ENCODE measurements at places on chromosomes 11 and 22.

- no peak for ATAC-seq
Measured at GRCh38 chr11:68266121-68266891, 5.5 kb downstream of the C11orf24 start.

DNA sequence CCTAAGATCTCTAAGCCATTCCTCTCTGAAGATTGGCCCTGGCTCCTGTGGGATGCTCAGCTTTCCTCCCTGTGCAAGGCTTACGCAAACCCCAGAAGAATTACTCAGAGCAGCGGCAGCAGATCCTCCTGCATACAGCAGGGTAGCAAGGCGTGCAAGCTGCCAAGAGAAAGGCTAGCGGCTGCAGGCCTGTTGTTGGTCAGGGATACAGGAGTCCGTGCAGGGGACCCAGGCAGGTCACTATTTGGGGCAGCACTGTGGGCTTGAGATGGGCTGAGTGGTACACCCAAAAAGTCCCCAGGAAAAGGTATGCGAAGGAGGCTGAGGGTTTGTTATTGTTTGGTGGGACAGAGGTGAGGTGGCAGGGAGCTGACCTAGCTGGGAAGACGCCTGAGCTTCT is 1.5 kb downstream of the GLB1L2 start:
- ATAC-seq: no peak

- ATAC-seq: no peak
Measured at GRCh38 chr22:33036881-33037280, 21.3 kb downstream of the SYN3 start.

DNA sequence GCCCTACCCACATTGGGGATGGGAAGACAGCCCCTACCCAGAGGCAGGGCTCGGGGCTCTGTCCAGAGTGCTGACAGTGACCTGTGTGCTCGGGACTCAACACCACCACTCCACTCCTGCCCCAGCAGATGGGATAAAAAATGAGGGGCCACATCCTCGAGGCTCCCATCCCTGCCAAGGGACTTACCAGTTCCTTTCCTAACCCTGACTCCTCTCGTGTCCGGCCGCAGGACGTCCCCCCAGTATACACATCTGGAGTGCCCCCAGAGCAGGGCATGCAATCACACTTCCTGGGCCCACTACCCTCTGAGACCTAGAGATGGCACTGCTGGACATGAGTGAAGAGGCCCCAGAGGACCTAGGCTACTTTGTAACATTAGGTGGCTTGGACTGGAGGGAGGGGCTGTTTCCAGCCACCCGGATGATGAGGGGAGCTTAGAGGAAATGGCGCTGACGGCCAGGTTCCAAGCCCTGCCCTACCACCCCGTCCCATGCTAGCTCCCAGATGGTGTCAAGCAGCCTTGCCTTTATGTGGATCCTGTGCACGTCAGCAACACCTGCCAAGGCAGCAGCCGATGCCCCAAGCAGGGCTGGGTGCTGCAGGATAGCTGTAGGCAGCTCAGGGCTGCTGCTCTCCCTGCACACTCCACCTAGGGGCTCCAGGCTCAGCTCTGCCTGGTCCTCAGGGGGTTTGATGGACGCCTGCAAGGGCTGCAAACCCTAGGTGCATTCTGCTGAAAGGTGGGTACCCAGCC is 86.6 kb downstream of the DGCR2 start:
- peak; percentile 20 for ATAC-seq

GRCh38 chr11:5137014-5137413 is 1.1 kb downstream of the OR52A5 start:
- ATAC-seq: peak; percentile 85

GRCh38 chr11:10747733-10748132 is 3.3 kb upstream of the CTR9 start:
- no peak for ATAC-seq

GRCh38 chr22:44024288-44024921 is at the start of gene PARVB:
Gene PARVB, plus strand, starts transcription at chr22:44024302. Its CDS starts 38 bp downstream, at chr22:44024340.
- ATAC-seq: peak; percentile 18

- ATAC-seq: no peak
Measured at GRCh38 chr22:25008666-25009065, 56.1 kb downstream of the KIAA1671 start.

DNA sequence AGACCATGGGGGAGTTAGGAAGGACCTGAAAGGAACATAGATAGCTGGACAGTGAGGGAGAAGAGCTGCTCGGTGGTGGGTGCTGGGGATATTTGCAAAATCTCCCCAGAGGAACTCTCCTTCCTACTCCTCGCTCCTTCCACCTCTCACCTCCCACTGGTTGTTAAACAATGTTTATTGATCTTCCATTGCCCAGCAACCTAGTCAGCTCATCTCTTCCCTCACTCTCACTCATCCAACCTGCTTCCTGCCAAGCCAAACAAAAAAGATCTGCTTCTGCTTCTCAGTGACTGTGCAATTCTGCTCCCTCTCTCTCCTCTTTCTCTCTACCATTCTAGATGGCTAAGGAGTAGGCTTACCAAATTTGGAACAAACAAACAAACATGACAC is 115.0 kb downstream of the SLC1A2 start:
- ATAC-seq: no peak

DNA sequence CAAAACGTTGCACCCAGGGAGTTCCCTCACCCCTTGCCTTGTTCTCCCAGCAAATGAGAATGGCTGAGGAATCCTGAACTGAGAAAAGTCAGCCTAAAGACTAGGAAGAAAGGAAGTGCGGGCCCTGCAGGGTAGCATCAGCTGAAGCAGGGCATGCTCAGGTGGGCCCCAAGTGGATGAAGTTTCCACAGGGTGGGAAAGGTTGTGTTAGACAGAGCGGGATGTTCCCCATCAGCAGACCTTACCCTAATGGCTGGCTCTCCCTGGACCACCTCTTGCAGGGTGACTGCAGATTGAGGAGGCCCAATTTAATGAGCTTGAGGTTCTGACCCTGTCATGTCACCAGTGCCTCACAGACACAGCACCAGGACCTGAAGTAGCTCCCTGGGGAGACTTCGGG is 81.5 kb upstream of the MYOD1 start:
- ATAC-seq: no peak

GRCh38 chr11:117862019-117862725 is 14.3 kb downstream of the FXYD6 start:
- no peak for ATAC-seq

- no peak for ATAC-seq
Measured at GRCh38 chr11:64848214-64848825, 3.9 kb upstream of the CDC42BPG start.

DNA sequence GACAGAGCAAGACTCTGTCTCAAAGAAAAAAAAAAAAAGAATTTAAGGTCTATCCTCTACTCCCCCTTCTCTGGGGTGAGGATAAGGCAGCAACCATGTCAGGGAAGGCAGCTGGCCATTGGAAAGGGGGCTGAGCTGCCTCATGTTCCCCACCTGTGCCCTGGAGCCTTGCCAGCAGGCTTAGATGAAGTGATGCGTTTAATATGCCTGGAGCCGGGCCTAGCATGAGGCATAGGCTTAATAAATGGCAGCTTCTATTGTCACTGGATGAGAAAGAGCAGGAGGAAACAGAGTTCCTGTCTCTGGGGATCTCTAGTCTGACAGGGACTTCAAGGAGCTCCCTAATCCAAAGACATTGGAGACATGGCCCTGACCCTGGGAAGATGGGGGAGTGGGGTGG is 3.2 kb upstream of the KCNE3 start:
- ATAC-seq: no peak

DNA sequence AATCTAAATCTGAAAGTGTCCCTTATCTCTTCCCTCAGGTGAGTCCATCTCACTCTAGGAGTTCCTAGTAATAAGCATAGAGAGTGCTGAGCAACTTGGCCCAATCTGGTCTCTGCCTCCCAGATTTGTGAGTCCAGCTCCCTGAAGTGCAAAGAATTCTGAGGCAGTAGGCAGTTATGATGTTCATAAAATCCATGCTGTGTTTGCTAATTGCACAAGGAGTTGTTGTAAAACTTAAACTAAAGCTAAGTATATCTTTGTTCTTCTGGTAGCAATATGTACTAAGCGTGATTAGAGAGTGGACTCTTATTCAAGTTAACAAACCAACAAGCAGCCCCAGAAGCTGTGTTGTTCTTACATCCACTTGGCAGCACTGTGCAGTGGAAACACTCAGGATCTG is 7.6 kb upstream of the PTH start:
- no peak for ATAC-seq

DNA sequence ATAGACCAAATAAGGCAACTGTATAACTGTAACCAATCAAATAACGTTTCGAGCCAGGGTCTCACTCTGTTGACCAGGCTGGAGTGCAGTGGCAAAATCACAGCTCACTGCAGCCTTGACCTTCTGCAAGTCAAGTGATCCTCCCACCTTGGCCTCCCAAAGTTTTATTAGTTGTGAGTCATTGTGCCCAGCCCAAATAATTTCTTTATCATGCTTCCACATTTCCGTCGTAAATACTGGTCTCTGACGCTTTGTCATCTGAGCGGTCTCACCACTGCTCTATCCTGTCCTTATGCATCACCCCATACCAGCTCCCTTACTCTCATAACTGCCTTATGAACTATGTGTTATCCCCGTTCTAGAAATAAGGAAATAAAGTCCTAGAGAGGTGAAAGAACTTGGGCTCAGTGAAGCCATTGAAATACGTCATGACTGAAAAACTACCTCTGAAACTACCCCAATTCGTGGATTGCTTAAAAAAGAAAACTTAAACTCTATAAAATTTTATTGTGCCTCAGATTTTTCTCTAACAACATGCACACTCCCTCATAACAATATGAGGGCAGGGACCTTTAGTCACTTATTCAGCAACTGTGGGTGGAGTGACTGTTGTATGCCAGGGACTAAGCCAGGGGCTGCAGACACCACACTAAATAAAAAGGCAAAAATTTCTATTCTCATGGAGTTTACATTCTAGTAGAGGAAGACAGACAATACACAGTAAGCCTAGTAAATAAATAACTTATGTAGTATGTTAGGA is 15.8 kb upstream of the RTN4RL2 start:
- ATAC-seq: no peak

DNA sequence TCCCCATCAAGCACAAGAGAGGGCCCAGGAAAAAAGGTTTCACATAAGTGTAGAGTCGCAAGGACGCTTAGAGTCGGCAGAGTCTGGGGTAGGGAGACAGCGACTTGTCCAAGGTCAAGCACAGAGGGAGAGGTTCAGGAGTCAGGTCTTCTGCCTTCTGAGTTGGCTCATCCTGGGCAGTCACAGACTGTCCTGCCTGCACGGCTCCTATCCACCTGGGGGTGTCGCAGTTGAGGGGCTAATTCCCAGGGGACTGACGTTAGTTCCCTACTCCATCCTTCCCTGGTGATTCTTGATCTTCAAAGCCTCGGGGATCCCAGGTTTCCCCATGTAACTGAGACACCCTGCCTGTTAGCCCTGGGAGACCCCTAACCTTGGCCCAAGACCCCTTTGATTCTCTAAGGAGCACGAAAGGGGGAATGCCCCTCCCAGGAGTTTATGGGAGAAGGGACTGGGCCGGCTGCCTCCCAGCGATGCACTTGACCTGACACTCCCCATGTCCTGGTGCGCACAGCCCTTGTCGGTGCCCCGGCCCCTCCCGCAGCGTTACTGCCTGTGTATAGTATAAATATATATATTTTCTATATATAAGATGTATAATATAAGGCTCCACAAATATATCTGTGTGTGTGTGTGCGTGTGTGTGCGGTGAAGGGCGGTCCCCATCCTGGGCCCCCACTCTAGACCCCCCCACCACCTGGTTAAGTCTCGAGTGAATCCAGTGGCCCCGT is 14.7 kb upstream of the TAB1 start:
- peak; percentile 4 for ATAC-seq

- ATAC-seq: no peak
Measured at GRCh38 chr11:120894202-120894985, 129.5 kb upstream of the TBCEL start.

DNA sequence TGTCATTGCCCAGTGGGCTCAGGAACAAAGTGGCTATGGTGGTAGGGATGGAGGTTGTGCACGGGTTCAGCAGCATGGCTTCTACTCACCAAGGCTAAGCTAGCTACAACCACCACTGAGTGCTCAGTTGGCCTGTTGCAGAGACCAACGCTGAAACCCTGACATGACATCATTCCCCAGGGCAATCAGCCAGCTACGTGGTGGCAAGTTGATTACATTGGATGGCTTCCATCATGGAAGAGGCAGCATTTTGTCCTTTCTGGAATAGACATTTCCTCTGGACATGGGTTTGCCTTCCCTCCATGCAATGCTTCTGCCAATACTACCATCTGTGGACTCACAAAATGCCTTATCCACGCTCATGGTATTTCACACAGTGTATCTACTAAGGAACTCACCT is 634.3 kb downstream of the OPCML start:
- ATAC-seq: no peak

DNA sequence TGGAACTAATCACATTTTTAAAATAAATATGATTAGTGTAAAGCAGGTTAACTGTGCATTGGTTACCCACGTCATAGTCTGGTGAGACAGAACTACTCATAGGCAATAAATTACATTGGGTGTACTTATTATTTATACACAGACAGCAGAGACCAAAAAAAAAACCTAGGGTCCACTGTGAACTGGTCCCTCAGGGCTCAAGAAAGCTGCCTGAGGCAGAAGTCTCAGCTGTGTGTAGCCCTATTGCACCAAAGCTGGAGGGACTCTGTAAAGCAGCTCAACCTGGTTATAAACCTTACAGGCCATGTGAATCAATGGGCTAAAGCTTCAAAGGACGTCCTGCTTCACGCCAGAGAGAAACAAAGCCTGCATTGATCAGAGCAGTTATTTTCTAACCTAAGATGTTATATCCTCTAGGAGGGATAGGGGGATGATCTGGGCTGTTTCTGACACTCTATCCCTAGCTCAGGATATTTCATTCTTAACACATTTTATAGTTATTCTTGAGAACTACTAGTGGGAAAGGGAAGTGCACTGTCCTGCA is 432.2 kb upstream of the ANO3 start:
- no peak for ATAC-seq

DNA sequence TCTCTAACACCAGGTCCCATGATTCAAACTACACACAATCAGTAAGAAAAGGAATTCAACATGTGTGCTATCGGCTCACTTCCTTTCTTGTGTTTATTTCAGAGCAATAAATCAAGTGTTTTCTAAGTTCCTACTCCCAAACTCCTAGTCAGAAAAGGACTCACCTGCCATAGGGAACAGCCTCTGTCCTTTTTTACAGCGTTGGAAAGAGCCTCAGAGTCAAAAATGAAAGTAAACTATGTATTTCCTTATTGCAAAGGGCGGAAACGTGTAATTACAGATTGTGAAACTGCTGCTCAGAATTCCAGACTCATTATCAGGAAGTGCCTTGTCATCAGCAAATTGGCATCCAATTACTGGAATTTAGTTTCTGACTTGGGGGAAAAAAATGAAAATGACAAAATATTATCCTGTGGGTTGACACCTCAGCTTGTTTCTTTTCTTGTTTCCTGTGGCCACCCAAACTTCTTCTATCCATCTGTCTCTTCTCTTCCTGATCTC is at the start of gene CASP4:
CASP4 (minus strand) TSS at position 220 of the 501 bp plus-strand sequence; CDS start at position 171, 49 bp downstream.
- ATAC-seq: no peak

- peak; percentile 63 for ATAC-seq
Measured at GRCh38 chr11:121421149-121421901, 30.8 kb upstream of the SORL1 start.

All from motor neuron (in vitro differentiated cells).